ENCODE measurements at places on chromosomes 2 and 18.

DNA sequence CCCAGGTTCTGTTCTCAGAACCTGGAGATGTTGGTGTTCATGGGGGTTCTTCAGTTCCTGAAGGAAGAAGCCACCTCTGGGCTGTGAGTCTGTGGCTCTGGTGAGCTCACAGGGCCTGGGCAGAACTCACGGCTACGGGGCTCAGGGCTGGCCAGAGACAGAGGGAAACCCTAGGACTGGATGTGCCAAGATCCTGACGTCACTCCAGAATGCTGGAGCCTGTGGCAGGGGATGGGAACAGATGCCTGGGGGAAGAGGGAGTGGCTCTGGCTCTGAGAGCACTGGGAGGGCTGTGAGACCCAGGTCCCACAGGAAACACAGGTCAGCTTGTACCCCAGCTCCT lies at the start of gene OTOF:
Gene OTOF, minus strand, starts transcription at position 214 of the 343 bp plus-strand sequence.
- no peak for DNase-seq

GRCh38 chr2:236558036-236558435 lies 11.6 kb upstream of the ACKR3 start:
- no peak for DNase-seq

DNA sequence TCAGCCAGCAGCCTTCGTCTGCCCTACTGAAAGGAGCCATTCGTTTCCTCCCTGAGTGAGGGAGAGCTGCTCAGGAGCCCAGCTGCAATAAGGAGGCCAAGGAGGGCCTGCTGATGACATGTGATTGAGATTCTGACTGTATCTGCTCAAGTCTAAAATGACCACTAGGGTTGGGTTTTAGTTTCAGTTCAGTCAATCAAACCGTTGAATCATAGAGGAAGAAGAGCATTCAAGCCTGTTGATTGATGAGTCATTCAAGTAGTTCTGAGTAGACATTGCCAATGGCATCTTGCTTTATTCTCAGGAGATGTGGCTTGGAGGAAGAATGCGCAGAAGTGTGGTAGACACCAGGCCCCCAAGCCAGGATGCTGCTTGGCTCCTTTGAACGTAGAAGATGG lies 19.9 kb upstream of the BCL2L11 start:
- no peak for DNase-seq

GRCh38 chr2:221111739-221112138 lies 460.4 kb downstream of the EPHA4 start:
- no peak for DNase-seq

GRCh38 chr2:64650296-64650695 lies 3.4 kb downstream of the SERTAD2 start:
- DNase-seq: no peak

- no peak for DNase-seq
Observed at GRCh38 chr18:77121523-77121922, 11.1 kb downstream of the MBP start.
